Ascending aorta (tissue), 2 donors: ENCODE measurements at places on chromosomes 12 and 14. TPM values are rescaled to one million over a fixed set of nuclear protein-coding genes. Genes with fewer than 3 reads are reported as not detected.

GRCh38 chr12:91225316-91225715, 42.7 kb upstream of the DCN start:
- no peak for DNase-seq

DNA sequence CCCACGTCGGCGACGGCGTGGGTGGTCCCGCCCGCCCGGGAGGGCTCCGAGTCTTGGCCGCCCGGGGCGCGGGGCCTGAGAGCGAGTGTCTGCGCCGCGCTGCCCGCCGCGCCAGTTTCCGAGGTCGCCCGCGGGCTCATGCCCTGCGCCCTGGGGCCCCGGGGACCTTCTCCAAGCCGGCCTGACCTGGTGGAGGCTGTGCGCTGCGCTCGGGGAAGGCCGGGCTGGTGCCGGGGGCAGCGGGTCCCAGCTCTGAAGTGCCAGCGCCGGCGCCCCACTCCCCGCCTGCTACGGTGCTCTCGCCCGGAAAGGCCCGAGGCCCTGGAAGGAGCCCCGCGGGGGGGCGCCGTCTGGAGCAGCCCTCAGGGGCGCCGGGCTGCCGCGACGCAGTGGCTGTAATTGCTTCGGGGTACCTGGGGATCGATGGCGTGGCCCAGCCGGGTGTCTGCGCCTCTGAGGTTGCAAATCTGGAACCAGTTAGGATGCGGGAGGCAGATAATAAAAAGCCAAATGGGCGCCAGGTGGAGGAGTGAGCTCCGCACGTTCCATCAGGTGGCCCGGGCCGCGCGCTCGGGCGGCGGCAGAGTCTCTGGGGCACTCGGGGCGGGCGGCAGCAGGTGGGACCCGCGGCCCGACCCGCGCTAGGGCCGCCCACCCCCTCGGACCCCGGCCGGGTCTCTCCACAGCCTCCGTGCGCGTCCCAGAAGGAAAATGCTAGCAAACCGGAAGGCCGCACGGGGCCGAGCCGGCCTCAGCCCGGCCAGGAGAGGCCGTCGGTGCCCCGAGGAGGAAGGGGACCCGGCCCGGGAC, 102.3 kb upstream of the DIO3 start:
- DNase-seq: peak; percentile 51

- DNase-seq: no peak
Observed at GRCh38 chr14:88225721-88226120, 97.3 kb downstream of the KCNK10 start.

DNA sequence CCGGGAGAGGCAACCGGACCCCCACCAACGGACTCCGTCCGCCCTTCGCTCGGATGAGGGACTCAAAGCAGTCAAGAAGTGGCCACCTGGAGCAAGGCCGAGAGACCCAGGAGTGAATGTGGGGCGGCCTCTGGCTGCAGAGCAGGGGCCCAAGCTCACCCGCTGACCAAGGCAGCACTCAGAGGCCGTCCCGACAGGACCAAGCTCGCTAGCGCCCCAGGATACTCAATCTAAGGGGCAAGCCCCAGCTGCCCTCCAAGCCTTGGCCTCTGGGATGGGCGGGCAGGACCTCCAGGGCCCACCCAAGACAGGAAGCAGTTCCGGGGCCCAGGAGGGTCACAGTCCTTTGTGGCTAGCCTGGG, 936 bp downstream of the AKT1 start:
- DNase-seq: no peak

DNA sequence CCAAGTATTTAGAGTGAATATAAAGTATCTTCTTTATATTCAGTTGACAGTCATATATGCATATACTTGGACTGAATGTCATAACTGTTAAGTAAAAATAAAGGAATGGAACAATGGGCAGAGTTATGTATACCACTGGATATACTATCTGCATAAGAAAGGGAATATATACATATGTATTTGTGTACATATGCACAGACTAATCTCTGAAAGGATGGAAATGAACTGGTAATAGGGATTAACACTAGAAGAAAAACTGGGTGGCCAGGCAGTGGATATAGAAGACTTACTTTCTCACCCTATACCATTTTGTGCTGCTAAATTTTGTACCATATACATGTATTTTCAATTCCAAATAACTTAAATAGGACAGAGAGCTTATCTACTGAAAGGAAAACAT, 200.1 kb downstream of the MED13L start:
- no peak for DNase-seq

- DNase-seq: no peak
Observed at GRCh38 chr12:1906579-1906978, 11.9 kb downstream of the CACNA2D4 start.

- DNase-seq: no peak
Observed at GRCh38 chr12:11822081-11822834, 172.8 kb downstream of the ETV6 start.

DNA sequence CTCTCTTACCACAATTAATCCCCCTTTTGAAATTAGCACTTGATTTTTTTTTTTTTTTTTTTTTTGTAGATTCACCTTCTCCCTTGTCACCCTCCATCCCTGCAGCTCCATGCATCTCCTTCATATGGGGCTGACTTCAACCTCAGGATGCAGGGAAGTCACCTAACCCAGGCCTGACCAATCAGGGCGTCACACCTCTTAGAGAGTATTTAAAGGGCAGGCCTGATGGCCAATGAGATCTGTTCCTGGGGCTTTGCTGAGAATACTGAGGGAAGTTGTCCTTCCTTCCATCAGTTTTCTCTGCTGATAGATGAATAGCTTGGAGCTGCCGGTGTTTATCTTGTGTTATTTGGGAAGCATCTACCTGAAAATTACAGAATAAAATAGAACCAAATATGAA, 1104.7 kb upstream of the TMEM132C start:
- no peak for DNase-seq

GRCh38 chr14:99236386-99237138, 35.4 kb downstream of the BCL11B start:
- DNase-seq: no peak

KIF21A gene
- total RNA-seq: 1.3 TPM

IL26 gene
- not detected for total RNA-seq

NDRG2 gene
- 216 TPM for total RNA-seq

GOLT1B gene
- 9.2 TPM for total RNA-seq

TAPBPL gene
- 16.8 TPM for total RNA-seq
